ENCODE measurements at places on chromosomes 7 and 10.

- DNase-seq = no peak
Measured at GRCh38 chr7:98287486-98287959, 6.0 kb downstream of the BRI3 start.

DNA sequence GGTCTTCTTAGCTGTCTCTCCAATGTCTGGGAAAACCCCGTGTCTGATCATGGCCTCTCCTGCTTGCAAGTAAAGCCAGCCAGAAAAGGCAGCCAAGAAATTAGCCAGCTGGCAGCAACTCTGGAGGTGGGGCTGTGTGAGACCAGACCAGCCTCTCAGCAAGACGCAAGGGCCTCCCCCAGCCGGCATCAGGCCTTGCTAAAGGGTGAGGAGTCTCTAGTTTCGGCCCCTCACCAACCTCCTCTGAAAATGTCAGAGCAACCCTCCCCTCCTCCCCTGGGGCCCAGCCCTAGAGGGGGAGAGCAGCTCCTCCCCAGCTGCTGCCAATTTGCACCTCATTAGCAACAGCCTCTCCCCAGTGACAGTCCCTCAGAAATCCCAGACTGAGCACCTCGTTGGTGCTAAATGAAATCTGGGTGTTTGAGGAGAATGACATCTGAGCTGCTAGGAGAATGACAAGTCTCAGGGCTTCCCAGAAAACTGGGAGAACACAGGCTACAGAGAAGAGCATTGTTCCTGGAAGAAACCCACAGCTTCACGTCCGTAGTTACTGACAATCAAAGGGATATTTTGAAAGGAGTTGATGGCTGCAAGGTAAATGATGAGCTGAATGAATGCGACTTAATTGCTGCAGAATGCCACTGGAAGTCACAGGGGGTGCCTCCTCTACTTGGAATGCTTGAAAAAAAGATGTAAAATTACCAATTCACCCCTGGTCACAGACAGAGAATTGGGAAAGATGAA is 25.9 kb downstream of the DGKI start:
- peak; percentile 92 for DNase-seq

DNA sequence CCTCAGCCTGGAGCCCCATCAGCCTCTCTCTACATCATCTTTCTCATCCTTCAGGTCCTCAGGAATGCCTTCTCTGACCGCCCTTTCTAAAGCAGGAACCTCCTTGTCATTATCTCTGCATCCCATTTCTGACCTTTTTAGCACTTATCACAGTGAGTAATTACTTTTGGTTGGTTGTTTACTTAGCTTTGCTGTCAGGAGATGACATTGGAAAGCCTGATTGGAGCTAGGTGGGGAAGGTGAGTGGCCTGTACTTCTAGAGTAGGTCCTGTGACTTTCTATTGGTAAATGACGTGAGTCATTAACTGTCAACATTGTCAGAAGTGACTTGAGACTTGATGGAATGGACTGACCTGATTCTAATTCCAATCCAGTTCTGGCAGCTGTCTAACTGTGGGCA is 9.3 kb upstream of the SLC25A13 start:
- DNase-seq = no peak

DNA sequence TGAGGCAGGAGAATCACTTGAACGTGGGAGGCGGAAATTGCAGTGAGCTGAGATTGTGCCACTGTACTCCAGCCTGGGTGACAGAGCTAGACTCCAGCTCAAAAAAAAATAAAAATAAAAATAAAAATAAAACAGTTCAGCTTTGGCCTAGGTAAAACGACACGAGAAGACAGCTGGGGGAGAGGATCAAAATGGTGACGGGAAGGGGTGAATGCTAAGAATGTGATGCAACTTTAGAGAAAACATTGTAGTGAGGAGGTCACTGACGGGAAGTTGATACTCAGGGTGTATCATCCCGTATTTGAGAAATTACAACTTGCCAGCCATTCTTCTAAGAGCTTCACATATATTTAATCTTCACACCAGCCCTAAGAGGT is 1.1 kb downstream of the NDST2 start:
- no peak for DNase-seq

- no peak for DNase-seq
Measured at GRCh38 chr10:121373411-121373810, 224.8 kb downstream of the FGFR2 start.

DNA sequence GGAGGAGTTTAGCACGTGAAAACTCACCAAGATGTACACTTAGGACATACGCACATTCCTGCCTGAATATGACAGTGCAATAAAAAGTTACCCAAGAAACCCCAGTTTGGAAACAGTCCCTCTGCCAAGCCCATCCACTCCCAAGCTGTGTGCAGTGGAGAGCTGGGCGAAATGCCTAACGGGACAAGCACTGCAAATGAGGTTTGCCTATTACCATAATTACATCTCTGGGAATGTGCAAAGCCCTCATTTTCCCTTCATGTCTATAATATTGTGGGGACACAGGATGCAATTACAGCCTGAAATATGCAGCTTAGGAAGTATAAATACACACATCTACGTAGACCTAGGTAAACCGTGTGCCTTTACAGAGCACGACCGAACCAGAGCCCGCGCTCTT is 117.5 kb downstream of the PLXNA4 start:
- no peak for DNase-seq

DNA sequence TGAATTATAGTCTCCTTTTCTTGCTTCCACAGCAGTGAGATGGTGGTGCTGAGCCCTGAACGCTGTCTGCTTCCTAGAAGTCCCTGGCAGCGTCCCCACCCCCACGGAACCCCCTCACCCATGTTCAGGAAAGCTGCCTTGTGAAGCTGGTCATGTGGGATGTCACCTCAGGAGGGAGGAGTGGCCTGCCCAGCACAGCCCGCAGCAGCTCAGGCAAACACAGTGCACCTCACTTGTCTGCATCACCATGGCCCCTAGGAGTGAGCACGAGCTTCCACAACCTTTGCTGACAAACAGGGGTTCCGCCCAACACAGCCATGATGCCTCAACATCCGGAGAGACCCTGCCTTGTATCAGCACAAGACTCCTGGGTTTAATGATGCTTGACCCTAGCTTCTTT is 508.9 kb downstream of the RPS24 start:
- DNase-seq = no peak

GRCh38 chr10:9957351-9957750 is 1060.3 kb upstream of the CELF2 start:
- DNase-seq = no peak

DNA sequence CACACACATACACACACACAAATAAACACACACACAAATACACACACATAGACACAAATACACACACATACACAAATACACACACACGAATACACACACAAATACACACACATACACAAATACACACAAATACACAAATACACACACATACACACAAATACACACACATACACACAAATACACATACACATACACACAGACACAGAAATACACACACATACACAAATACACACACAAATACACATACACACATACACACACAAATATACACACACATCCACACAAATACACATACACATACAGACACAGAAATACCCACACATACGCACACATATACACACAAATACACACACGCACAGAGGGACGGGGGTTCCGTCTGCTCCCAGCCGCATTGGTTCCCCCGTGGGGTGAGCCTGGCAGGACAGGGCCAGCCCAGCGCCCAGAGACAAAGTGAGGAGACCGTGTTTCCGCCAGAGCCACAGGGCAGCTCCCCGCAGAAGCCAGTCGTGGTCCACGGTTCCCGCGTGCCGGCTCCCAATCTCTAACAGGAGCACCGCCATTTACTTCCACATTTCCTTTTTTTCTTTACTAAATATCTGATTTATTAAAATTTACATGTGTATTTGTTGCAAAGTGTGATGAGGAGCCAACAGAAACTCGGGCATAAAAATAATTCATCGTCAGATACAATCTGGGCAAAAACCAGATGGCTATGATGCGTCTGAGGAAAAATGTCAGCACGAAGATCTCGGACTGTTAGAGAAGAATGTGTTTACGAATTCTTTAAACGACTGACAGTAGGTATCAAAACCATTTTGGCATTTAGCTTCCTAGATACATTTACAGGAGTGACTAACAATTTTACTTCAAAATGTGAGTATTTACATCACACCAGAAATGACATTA is 3.1 kb upstream of the KNDC1 start:
- DNase-seq = no peak

- DNase-seq = peak; percentile 22
Measured at GRCh38 chr7:129037585-129037984, 17.3 kb downstream of the TNPO3 start.

DNA sequence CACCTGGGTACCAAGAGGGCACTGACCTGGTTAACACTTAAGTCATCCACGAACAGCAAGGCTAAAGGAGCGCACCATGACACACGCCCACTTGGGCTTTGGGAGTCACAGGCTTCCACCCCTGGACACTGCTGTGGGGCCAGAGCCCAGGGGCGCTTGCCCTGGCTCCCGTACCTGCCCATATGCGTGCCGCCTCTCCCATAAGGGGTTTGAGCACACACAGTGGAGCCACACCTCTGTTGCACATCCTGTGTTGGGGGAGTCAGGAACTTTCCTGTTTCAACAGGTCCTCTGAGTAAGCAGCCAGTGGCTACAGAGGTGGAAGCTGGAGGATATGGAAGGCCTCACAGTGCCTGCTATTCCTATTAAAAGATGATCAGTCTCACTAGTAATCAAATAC is 152.0 kb downstream of the REEP3 start:
- no peak for DNase-seq

DNA sequence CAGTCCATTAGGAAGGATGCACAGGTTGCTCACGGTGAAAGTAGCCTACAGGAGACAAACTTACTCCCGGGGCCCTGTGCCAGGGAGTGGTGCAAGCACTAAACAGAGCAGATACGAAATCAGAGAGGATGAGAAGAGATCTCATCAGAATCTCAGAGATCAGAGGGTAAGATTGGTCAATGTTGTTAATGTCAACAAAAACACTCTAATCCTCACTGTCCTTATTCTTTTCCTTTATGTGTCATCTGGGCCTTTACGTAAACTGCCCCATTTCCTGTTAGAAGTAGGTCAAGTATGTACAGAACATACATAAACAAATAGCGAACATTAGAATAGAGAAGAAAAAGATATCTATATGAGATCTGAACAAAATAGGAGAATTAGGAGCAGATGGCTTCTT is 163.1 kb downstream of the PPP1R17 start:
- DNase-seq = no peak

DNA sequence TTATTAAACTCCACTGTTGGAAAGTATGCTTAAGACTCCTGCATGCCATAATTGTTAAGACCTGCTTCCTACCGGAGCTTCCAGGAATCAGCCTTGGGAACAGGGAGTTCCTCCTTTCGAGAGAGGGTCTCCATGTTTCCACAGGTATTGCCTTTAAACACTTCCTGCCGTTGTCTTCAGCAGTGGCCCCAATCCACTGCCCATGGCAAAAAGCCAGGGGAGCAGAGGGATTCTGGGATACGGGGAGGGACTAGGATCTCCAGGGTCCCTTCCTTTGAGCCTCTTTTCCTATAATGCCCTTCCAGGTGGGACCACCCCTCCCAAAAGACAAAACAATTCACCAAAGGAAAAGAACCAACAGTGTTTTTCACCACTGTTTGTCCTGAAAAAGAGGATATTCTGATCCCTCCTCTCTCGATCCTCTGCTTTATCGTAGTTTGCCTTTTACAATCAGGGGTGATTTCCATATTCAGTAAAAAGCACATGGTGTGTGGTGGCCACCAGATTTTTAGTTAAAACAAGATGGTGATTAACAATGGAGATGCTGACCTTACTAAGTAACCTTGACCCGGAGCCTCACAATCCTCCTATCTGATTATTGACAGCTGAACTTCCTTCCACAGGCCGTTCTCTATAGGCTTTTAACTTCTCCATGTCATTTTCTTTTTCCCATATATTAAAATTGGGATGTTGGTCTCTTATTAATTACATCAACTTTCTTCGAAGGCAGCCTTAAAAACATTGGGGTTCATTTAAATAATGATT is 36.0 kb downstream of the LRRC72 start:
- DNase-seq = no peak

GRCh38 chr10:81082621-81083376 is 545.1 kb downstream of the SH2D4B start:
- peak; percentile 8 for DNase-seq

DNA sequence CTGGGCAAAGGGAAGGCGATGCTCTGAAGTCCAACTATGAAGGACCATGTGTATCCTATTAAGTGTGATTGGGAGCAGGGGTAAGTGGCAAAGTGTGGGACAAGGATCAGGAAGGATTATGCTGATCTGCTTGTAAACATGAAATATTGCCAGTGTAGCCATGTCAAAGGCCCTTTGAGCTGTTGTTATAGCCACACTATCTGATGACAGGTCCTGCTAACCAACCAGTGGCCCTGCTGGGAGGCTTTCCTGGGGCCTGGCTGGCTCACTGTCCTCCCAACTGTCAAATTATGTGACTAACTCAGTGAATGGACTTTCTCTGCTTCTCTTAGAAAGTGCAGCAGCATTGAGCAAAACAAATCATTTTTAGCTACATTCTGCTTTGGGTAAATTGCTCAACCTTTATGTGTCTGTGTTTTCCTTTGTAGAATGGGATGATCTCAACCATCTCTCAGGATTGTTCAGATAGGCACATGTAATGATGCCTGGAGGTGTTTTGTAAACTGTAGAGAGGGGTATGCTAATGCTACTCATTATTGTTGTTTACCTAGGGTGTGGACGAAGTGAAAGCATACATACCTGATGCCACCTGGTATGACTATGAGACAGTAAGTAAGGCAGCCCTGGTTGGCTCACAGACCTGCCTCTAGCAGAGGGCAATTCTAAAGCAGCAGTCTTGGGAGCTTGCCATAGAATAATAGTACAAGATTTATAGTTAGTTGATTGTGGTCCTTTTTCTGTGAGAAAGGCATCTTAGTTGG is 47.4 kb downstream of the MGAM2 start:
- DNase-seq = no peak

DNA sequence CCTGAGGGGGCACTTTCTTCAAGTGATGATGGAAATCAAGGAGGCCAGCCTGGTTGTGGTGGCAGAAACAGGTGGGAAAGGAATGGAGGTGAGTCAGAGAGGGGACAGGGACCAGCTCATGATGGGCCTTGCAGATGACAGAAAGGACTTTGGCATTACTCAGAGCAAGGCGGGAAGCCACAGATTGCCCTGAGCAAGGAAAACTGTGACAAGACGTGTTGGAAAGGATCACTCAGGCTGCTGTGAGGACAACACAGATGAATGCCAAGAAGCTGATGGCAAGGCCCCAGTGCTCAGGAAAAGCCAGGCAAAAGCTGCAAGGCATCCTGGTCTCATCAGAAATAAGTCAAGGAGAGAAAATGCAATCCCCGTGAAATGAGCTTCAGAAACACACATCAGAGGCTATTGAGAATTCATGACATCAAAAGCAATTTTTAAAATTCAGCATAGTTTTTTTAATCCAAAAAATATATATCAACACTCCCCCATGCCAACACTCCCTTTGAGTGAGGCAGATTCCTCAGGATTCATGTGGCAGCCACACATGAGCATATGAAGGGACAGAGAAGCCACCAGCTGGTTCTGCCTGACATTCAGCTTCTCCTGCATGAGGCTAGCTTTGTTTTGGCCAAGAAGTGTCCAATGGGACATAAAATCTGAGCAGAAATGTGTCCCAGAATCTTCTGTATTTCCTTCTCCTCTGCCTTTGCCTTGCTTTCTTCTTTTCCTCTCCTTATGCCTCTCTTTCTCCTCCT is 244.5 kb upstream of the MYO3A start:
- DNase-seq = peak; percentile 14

GRCh38 chr7:151248346-151249033 is at the start of gene SMARCD3:
Gene SMARCD3, minus strand, starts transcription at chr7:151248694. Its CDS starts 132 bp downstream, at chr7:151248562.
- DNase-seq = peak; percentile 74

Data from ELF-1 (cell line).